ENCODE measurements at places on chromosomes 1 and 21.

DNA sequence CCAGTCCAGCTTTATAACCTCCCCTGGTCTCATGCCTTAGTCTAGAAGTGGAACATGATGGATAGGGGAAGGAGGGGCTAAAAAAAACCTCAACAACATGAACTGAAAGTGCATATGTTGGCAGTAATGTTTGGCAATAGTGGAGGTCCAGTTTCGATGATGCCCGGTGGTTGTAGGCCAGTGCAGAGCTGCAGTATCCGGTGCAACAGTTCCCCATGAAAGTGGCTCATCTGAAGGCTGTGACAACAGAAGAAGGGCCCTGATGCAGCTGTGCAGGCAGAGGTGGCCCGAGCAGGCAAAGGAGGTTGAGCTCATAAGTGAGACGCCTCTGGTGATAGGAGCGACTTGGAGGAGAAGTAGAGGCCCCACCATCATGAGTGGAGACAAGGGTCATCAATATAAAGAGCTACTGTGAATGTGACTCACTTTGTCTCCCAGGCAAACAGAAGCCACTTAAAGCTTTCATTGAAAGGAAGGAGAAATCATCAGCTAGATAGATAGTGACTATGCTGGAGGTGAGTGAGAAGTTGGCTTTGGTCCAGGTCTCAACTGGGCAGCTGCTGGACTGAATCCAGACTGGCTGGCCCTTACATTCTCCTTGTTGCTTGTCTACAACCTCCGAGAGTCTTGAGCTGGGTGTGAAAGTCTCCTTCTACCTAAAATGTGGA is 10.2 kb upstream of the CREG1 start:
- no peak for DNase-seq

DNA sequence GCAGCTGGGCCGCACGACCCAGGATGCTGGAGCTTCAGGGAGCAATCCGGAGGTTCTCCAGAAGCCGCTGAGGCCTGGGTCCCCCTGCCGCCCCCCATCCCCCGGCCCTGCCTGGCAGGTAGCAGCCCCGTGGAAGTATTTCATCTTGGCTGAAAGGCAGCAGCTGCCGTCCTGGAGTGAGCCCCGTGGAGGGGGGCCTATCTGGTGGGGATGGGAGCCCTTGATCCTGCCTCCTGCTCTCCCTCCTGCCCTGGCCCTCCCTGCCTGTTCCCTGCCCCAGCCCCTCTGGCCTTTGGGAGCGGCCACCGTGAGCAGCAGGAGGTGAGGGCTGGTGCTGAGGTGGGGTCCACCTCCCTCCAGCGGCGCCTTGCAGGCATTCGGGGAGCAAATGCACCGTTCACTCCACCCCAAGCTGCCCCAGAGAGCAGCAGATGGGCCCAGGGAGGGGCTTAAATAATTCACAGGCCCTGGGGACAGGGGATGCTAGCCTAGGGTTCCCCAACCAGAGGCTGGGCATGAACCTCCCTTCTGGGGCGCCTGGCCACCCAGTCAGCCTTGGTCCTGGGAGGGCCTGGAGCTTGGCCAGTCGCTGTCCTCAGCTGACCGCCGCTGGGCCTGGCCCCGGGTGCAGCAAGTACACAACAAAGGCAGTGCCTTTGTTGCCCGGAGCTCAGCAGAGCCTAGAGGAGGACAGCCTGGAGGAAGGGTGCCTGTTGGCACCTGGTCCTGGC is 23.7 kb upstream of the PLCH2 start:
- DNase-seq = no peak

DNA sequence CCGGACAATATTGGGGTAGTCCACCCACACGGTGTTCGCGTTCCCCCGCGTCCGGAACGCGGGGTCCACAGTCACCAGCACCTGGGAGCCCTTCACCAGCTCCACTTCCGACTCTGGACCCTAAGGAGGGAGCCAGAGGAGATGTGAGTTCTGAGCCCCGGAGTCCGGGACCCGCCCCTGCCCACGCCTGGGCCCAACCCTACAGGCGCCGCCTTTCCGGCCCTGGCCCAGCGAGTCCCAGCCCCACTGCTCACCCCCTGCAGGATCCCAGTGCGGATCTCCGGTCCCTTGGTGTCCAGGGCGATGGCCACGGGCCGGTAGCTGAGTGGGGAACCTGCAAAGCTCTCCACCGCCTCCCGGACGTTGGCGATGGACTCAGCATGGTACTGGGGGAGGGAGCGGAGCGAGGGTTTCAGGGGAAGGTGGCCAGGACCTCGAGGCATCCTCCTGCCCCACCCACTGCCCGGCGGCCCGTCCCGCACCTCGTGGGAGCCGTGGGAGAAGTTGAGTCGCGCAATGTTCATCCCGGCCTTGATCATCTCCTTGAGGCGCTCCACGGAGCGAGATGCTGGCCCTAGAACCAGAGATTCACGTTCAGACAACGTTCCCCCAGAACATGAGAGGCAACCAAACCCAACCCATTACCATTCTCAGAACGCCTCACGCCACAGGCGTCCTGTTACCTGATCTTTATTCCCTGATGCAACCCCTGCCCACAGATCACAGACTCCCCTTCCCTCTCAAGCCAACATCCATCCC is 5.9 kb downstream of the PKLR start:
- no peak for DNase-seq

GRCh38 chr1:3186526-3186921 is 117.5 kb downstream of the PRDM16 start:
- no peak for DNase-seq

DNA sequence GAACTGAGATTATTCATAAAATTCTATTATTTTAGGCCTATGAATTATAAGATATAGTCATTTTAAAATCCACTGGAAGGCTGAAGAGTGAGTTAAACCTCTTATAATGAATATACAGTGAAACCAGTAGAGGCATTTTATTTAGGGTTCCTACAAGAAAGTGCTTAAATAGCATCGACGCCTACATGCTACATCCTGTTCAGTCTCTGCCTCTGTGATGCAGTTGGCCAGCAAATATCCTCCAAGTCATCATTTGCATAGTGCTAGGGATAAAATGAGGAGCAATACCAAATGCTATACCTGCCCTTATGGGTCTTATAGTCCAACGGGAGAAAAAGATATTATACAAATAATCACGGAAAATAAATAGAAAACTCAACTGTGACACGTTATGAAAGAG is 59.6 kb downstream of the EDEM3 start:
- no peak for DNase-seq

GRCh38 chr1:17067465-17068240 is 13.8 kb upstream of the SDHB start:
- no peak for DNase-seq
